ENCODE measurements at places on chromosomes 2 and 18. TPM values are rescaled to one million over a fixed set of nuclear protein-coding genes. Genes with fewer than 3 reads are reported as not detected.

Gene ANTXR1
- 5.4 TPM for total RNA-seq

Gene RAB6C
- total RNA-seq = not detected

Gene CLEC4F
- total RNA-seq = not detected

Gene TUBA3E
- not detected for total RNA-seq

Gene ABCG8
- total RNA-seq = 31.5 TPM

Gene NLRC4
- total RNA-seq = 0.35 TPM

Gene DIPK1C
- 0.83 TPM for total RNA-seq

Gene PDCD1
- total RNA-seq = not detected

Gene DPP10
- 1.9 TPM for total RNA-seq

- no peak overlapping the region for H3K27ac ChIP-seq
- no peaks in the 10 kb centered on the region for H3K4me1 ChIP-seq
- H3K4me3 ChIP-seq = no peak overlapping the region
These were observed 9.6 kb downstream of the SNTG2 start for GRCh38 chr2:960061-960736.

GRCh38 chr2:133240491-133241223 is 327.6 kb downstream of the NCKAP5 start:
- H3K36me3 ChIP-seq = no peaks in the 10 kb centered on the region
- no peak for DNase-seq

- peaks cover 44% of the 10 kb centered on the region for H3K36me3 ChIP-seq
These were observed 13.0 kb downstream of the VPS4B start for GRCh38 chr18:63409301-63409700.

DNA sequence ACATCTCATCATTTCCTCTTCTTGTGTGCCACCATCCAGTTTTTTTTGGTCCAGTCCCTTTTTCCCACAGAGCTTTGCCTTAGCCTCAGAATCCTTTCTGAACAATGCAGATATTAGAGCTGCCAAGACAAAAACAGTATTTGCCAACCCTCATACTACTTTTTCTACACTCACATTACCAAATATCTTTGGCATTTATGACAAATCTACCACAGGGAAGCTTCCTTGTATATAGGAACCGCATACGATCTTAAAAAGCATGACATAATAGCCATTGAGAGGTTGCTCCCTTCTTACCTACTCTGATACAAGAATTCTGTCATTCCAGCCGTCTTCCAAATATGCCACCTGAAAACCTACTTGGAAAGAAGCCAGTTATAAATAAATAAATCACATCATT is 9.4 kb downstream of the ZNF24 start:
- H3K36me3 ChIP-seq = peaks cover 3% of the 10 kb centered on the region
- no peak overlapping the region for H3K4me3 ChIP-seq
- no peak overlapping the region for H3K27ac ChIP-seq
- H3K4me1 ChIP-seq = no peaks in the 10 kb centered on the region

DNA sequence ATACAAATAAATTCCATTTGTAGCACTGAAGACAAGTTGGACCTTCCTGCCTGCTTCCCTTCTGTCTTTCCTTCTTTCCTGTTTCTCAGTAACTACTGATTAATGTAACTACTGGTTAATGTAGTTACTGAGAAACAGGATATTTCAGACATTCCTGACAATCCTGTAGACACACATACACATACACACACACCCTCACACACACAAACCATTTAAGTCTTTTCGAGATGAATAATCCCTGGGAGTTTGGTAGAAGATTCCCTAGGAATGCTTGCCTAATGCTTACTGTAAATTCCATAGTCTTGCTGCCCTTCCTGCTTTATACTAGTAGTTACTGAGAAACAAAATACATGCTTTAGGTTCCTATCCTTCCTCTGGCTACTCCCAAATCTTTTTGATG is 83.9 kb downstream of the PIK3C3 start:
- no peaks in the 10 kb centered on the region for H3K4me1 ChIP-seq
- H3K4me3 ChIP-seq = no peak overlapping the region
- no peaks in the 10 kb centered on the region for H3K27me3 ChIP-seq
- H3K27ac ChIP-seq = no peak overlapping the region
- no peaks in the 10 kb centered on the region for H3K36me3 ChIP-seq

- H3K36me3 ChIP-seq = no peaks in the 10 kb centered on the region
- no peak for DNase-seq
- H3K4me3 ChIP-seq = no peak overlapping the region
- no peaks in the 10 kb centered on the region for H3K27me3 ChIP-seq
- no peak overlapping the region for H3K27ac ChIP-seq
These were observed 45.1 kb downstream of the GPD2 start for GRCh38 chr2:156481312-156481711.

DNA sequence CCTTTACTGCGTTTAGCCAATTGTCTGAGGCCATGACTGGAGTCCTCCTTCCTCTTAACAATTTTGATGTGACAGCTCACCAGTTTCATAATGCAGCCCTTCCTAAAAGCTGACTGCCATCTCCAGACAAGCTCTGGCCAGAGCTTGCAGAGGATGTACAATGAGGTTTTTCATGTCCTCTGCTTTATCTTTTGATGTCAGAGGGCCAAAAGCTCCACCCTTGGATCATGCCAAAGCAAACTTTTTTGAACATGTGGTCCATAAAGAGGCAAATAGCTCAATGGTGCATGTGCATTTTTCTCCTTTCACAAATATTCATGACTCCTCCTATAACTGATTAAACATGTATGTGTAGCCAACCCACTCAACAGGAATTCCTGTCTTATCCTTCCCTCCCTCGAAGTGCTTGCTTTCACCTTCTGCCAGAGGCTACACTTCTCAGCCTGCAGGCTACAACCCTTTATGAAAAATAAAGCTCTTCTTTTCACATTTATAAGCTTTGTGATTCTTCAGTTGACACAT is 266.2 kb downstream of the FBXO15 start:
- H3K4me1 ChIP-seq = no peaks in the 10 kb centered on the region
- no peaks in the 10 kb centered on the region for H3K36me3 ChIP-seq
- H3K27ac ChIP-seq = no peak overlapping the region
- no peaks in the 10 kb centered on the region for H3K27me3 ChIP-seq
- H3K4me3 ChIP-seq = no peak overlapping the region
- no peak for DNase-seq

GRCh38 chr2:99139003-99139402 is 2.5 kb upstream of the C2orf15 start:
- no peaks in the 10 kb centered on the region for H3K36me3 ChIP-seq
- DNase-seq = no peak
- H3K27ac ChIP-seq = no peak overlapping the region

DNA sequence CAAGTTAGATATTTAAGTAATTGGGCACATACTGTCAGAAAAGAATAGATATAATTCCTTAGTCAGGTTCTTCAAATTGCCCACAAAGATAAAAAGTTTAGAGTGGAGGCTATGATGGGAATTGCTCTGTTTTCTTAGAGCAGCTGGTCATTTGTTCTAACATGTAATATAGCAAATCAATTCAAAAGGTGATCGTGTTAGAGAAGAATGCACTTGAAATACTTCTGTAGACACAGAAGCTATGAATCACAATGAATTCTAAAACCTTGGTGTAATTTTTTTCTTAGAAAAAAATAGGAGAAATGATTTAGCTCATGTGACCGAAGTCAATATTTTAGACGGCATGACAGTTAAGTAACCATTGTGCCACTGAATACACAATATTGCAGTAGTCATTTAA is 918.1 kb upstream of the LRATD1 start:
- H3K36me3 ChIP-seq = no peaks in the 10 kb centered on the region
- no peak overlapping the region for H3K4me3 ChIP-seq
- H3K27me3 ChIP-seq = no peaks in the 10 kb centered on the region
- no peak overlapping the region for H3K27ac ChIP-seq
- H3K4me1 ChIP-seq = no peaks in the 10 kb centered on the region

- peak; percentile 99 for DNase-seq
- no peaks in the 10 kb centered on the region for H3K27me3 ChIP-seq
- H3K36me3 ChIP-seq = no peaks in the 10 kb centered on the region
- H3K27ac ChIP-seq = peak within 1 kb of the TSS; percentile 96
These were observed at the start of gene PPM1B for GRCh38 chr2:44168681-44169154. TSS of gene PPM1B (plus strand) at chr2:44168875. CDS start at chr2:44201200, 32,325 bp downstream.

GRCh38 chr2:53913721-53914120 is 54.0 kb upstream of the GPR75 start:
- H3K27ac ChIP-seq = no peak overlapping the region
- H3K36me3 ChIP-seq = peaks cover 54% of the 10 kb centered on the region
- H3K27me3 ChIP-seq = no peaks in the 10 kb centered on the region
- H3K4me1 ChIP-seq = no peaks in the 10 kb centered on the region
- DNase-seq = no peak
- no peak overlapping the region for H3K4me3 ChIP-seq

GRCh38 chr2:238974501-238975166 is 126.7 kb downstream of the TWIST2 start:
- peak; percentile 39 for DNase-seq
- peak overlapping the region; percentile 41 for H3K27ac ChIP-seq
- H3K4me1 ChIP-seq = no peaks in the 10 kb centered on the region
- no peaks in the 10 kb centered on the region for H3K36me3 ChIP-seq
- no peaks in the 10 kb centered on the region for H3K27me3 ChIP-seq
- no peak overlapping the region for H3K4me3 ChIP-seq

- H3K27ac ChIP-seq = no peak overlapping the region
- no peak for DNase-seq
- H3K4me3 ChIP-seq = no peak overlapping the region
- no peaks in the 10 kb centered on the region for H3K4me1 ChIP-seq
- H3K36me3 ChIP-seq = no peaks in the 10 kb centered on the region
- H3K27me3 ChIP-seq = no peaks in the 10 kb centered on the region
These were observed 83.6 kb downstream of the ATAD2B start for GRCh38 chr2:23843051-23843976.

- H3K36me3 ChIP-seq = no peaks in the 10 kb centered on the region
- no peaks in the 10 kb centered on the region for H3K27me3 ChIP-seq
- H3K4me1 ChIP-seq = no peaks in the 10 kb centered on the region
- H3K4me3 ChIP-seq = no peak overlapping the region
These were observed 776.1 kb upstream of the RAB6C start for GRCh38 chr2:129203331-129203730.

- H3K4me1 ChIP-seq = no peaks in the 10 kb centered on the region
- H3K27ac ChIP-seq = no peak overlapping the region
- DNase-seq = no peak
- H3K4me3 ChIP-seq = no peak overlapping the region
- H3K36me3 ChIP-seq = no peaks in the 10 kb centered on the region
These were observed 395.2 kb downstream of the RAD51AP2 start for GRCh38 chr2:17122887-17123501.

DNA sequence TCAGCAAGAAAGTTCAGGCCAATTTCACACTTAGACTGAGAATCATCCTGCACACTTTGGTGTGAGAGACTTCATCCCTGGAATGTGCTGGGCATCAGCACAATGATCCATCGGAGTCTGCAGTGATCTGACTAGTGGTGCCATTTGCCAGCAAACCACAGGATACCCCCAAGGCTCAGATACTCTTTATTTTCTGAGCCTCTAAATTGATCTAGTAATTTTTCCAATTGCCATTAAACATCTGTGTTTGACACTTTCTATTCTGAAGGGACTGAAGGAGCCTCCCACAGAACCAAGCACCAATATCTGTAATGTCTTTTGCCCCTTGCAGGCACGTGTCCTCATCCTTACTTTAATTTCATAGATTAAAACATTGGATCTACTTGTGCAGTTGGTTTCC is 485.3 kb upstream of the SMIM21 start:
- no peak for DNase-seq
- no peak overlapping the region for H3K4me3 ChIP-seq
- H3K4me1 ChIP-seq = no peaks in the 10 kb centered on the region
- H3K27ac ChIP-seq = no peak overlapping the region
- no peaks in the 10 kb centered on the region for H3K27me3 ChIP-seq

DNA sequence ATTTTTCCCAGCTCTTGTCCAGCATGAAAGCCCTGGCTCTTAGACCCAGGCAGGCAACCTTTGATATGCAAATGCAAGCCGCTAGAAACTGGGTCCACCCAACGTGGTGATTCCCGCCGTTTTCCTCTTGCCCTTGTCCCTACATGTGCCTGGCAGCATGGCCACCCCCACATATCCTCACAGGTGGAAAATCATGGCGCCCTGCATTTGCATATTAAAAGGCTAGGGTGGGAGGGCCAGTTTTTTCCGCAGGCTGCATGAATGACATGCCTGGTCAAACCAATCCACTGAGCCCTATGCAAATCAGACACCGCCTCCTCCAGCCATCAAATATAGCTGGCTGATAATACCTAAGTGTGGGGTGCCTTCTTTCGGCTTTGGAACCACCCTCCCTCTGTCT is 1091.8 kb upstream of the NXPH2 start:
- no peak overlapping the region for H3K4me3 ChIP-seq
- no peaks in the 10 kb centered on the region for H3K4me1 ChIP-seq
- no peak for DNase-seq
- no peak overlapping the region for H3K27ac ChIP-seq
- H3K27me3 ChIP-seq = no peaks in the 10 kb centered on the region

GRCh38 chr2:167733747-167734146 is 513.6 kb downstream of the STK39 start:
- H3K36me3 ChIP-seq = no peaks in the 10 kb centered on the region
- H3K27me3 ChIP-seq = no peaks in the 10 kb centered on the region
- no peak overlapping the region for H3K4me3 ChIP-seq
- H3K27ac ChIP-seq = peak overlapping the region; percentile 15
- DNase-seq = no peak
- no peaks in the 10 kb centered on the region for H3K4me1 ChIP-seq

GRCh38 chr2:158893474-158893873 is 75.0 kb upstream of the TANC1 start:
- DNase-seq = no peak
- no peaks in the 10 kb centered on the region for H3K27me3 ChIP-seq
- H3K36me3 ChIP-seq = no peaks in the 10 kb centered on the region

- H3K27ac ChIP-seq = no peak overlapping the region
- H3K27me3 ChIP-seq = no peaks in the 10 kb centered on the region
- no peak overlapping the region for H3K4me3 ChIP-seq
- no peaks in the 10 kb centered on the region for H3K36me3 ChIP-seq
These were observed 228.4 kb downstream of the KCNS3 start for GRCh38 chr2:18106841-18107240.

- no peak overlapping the region for H3K27ac ChIP-seq
- no peaks in the 10 kb centered on the region for H3K27me3 ChIP-seq
- no peak overlapping the region for H3K4me3 ChIP-seq
- H3K36me3 ChIP-seq = no peaks in the 10 kb centered on the region
These were observed 322.6 kb downstream of the RBM43 start for GRCh38 chr2:150939087-150939486.

- no peaks in the 10 kb centered on the region for H3K27me3 ChIP-seq
- H3K27ac ChIP-seq = no peak overlapping the region
- H3K4me3 ChIP-seq = no peak overlapping the region
- no peak for DNase-seq
- H3K36me3 ChIP-seq = no peaks in the 10 kb centered on the region
These were observed 466.4 kb downstream of the TDRD15 start for GRCh38 chr2:21590026-21590690.

All from Peyer's patch (tissue), 4 donors.